ENCODE measurements at places on chromosomes 12 and 14.

GRCh38 chr14:32224737-32225377 is 21.8 kb upstream of the RNU6-8 start:
- DNase-seq = peak; percentile 44

- DNase-seq = no peak
These were observed 2.5 kb downstream of the LACRT start for GRCh38 chr12:54631988-54632728.

- DNase-seq = no peak
These were observed at the start of gene CCDC85C for GRCh38 chr14:99603471-99604277. Gene CCDC85C, minus strand, starts transcription at chr14:99604207. Its CDS starts 248 bp downstream, at chr14:99603959.

DNA sequence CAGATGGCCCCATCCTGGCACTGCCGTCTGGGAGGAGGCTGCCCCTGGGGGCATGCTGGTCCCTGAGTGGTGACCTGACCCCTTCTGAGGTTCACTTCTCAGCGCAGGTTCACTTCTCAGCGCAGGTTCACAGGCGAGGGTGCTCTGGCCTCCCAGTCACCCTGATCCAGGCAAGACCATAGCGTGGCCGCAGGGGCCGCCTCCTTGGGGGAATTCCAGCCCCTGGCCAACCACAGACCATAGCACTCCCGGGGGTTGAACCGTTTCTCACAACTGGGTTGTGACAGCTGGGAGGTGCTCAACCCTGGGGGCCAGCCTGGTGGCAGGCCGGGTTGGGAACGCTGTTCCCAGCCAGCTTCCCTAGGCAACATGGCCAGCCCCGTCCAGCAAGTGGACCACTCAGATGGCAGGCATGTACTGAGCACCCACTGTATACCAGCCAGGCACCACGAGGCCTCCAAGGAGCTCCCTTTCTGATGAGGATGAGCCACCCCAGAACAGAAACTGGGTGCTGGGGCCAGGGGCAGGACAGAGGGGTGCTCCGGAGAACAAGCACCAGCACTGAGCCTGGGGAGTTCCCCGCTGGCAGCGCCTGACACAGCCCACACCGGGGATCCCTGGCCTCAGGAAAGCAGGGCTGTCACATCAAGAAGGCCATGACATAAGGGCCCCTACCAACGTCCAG is 28.3 kb upstream of the ZFP36L1 start:
- no peak for DNase-seq

- no peak for DNase-seq
These were observed 119.1 kb downstream of the PHETA1 start for GRCh38 chr12:111249757-111250156.

DNA sequence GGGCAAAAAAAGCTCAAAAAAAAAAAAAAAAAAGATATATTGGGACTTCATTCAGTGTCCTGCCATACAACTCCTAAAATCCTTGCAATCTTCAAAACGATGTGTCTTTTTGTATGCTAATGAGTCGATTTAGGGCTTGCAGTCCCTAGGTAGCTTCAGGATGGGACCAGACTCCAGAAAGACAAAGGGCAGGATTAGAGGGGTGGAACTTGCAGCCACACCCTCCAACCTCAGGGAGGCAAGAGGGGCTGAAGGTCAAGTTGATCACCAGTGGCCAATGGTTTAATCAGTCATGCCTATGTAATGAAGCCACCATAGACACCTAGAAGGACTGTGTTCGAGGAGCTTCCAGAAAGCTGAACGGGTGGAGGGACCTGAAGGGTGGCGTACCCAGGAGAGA is 29.3 kb downstream of the TEAD4 start:
- no peak for DNase-seq

- no peak for DNase-seq
These were observed 111.9 kb downstream of the LGR5 start for GRCh38 chr12:71551529-71551928.

GRCh38 chr12:123065676-123066383 is 85.1 kb downstream of the PITPNM2 start:
- DNase-seq = no peak

- DNase-seq = no peak
These were observed 963 bp downstream of the TCTN2 start for GRCh38 chr12:123671876-123672275.

- no peak for DNase-seq
These were observed 13.8 kb downstream of the GXYLT1 start for GRCh38 chr12:42130672-42131402.

DNA sequence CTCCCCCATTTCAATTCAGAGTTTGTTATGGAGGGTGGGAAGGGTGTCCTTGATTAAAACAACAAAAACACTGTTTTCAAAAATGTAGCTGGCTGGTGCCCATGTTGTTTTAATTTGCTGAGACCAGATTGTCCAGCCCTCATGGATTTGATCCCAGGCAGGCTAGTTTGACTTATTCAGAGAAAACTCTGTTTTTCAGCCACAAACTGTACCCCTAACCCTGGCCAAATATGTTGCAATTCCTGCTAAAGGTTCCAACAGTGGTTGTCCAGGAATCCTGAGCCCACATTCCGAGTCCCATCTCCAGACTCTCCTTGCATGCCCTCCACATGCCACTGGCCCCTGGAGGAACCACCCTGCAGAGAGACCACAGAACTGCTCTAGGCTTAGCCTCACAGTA is 36.0 kb downstream of the MAP1LC3B2 start:
- no peak for DNase-seq

DNA sequence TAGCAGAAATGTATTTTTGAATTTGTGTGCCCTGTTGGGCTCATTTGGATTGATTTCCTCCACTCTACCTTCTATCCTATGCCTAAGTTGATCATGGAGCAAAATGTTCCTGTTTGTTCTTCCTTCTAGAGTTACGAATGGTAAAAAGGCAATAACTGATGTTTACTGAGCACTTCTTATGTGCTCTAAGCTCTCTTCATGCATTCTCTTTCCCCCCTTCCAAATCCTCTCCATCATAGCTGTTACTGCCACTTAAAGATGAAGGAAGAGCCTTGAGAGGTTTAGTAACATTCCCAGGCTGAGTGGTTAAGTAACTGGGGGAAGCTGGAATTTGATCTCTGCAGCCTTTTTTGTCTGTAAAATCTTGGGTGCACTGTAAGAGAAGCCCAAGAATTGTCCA is 60.1 kb downstream of the CHST11 start:
- DNase-seq = no peak

GRCh38 chr12:85949253-85949652 is 75.2 kb downstream of the NTS start:
- DNase-seq = no peak

GRCh38 chr14:51652168-51653078 is 713 bp downstream of the FRMD6 start:
- DNase-seq = no peak

- no peak for DNase-seq
These were observed 192.9 kb downstream of the SEC23A start for GRCh38 chr14:38910092-38910491.

DNA sequence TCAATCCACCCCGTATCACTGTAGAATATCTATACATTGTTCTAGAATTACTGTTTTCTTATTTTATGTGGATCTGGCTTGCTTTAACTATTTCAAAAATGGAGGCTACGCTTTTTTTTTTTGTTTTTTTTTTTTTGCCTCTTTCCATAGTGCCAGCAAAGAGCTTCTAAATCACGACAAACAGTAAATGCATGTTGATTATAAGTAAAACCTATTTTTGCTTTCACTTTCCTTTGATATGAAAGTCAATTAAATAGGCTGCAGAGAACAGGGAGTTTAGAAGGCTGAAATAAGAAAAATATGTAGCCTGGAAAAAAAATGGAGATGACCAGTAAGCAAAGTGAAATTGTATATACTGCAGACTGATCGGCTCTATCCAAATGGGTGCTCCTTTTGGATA is 112.3 kb upstream of the AMIGO2 start:
- no peak for DNase-seq

DNA sequence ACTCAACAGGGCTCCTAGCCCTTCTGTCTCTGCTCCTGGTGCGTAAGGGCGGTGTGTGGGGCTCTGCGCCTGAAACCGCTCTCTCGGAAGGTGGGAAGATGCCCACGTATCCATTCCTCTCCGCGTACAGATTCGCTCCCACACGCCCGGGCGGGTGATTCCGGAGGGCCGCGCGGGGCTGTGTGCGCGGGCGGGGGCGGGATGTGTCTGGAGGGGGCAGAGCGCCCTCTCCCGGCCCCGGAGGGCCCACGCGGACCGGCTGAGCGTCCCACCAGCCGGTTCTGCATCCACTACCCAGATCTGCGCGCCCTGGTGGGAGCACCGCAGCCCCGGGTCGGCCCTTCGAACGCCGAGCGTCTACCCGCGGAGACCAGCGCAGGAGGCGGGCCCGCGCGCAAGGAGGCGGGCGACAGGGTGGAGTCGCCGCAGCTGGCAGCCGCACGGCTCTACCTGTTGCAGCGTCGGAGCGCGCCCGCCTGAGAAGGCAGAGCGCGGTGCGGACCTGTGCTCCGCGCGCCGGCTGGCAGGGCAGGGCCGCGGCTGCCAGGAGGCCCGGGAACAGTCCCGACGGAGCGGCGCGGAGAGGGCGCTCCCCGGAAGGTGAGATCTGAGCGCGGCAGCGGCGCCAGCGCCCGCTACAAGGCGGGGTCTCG is 1.4 kb upstream of the KCNK13 start:
- DNase-seq = peak; percentile 66

DNA sequence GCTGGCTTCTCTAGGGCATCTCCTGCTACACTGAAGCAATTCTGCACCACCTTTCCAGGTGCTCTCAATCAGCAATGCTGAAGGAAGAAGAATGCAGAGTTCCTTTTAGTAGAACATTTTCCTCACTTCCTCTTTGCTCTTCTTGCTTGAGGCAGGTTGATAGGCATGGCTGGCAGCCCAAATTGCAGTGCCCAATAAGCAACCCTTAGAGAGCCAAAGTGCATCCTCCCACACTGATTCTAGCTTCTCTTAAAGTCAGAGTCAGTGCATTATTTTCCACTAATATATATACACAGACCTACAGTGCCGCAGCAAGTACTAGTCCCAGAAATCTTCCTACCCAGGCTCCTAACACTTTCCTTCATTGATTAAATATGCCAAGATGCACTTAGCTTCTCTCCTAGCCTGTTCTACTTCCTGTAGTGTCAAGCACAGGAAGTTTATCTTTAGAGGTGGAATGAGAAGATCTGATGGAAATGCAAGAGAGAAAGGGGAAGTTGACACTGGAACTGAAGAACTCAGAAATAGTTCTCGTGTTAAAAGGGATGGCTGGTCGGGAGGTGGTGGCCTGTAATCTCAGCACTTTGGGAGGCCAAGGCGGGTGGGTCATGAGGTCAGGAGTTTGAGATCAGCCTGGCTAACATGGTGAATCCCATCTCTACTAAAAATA is 132.7 kb downstream of the SSPN start:
- DNase-seq = no peak

GRCh38 chr12:100566887-100567637 is 6.4 kb upstream of the GAS2L3 start:
- DNase-seq = no peak

- DNase-seq = no peak
These were observed 27.7 kb upstream of the RNU6-8 start for GRCh38 chr14:32230695-32231280.

DNA sequence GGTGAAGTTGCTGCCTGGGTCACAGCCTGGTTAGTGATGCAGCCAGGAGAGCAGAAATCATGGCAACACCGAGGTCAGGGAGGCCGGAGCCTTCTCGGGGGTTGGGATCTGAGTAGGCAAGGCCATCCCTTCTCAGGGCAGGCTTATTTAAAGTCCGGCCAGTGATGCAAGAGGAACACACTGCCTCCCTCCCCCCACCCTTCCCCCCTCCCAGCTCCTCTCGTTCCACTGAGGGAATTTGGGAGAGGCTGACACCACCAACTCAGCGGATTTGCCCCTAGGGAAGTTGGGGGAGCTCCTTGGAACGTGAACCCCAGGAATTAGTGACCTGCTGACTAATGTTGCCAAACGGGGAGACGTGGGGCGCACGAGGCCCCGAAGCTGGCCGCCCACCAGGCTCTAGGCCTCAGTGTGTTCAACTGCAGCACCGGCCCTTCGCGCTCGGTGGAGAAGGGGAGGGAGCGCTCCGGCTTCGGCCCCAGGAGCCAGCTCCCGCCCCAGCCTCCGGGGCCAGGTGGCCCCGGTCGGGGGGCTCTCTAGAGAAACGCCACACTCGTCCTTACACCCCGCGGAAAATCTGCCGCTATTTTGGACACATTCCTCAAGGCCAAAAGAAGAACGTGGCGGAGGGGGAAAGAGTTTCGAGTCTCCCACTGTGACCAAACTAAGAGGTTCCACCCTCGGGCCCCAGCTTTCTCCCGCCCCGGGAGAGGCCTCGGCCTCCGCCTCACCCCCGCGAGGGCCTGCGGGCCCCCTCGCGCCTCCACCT is 1.6 kb downstream of the CTDSP2 start:
- no peak for DNase-seq

DNA sequence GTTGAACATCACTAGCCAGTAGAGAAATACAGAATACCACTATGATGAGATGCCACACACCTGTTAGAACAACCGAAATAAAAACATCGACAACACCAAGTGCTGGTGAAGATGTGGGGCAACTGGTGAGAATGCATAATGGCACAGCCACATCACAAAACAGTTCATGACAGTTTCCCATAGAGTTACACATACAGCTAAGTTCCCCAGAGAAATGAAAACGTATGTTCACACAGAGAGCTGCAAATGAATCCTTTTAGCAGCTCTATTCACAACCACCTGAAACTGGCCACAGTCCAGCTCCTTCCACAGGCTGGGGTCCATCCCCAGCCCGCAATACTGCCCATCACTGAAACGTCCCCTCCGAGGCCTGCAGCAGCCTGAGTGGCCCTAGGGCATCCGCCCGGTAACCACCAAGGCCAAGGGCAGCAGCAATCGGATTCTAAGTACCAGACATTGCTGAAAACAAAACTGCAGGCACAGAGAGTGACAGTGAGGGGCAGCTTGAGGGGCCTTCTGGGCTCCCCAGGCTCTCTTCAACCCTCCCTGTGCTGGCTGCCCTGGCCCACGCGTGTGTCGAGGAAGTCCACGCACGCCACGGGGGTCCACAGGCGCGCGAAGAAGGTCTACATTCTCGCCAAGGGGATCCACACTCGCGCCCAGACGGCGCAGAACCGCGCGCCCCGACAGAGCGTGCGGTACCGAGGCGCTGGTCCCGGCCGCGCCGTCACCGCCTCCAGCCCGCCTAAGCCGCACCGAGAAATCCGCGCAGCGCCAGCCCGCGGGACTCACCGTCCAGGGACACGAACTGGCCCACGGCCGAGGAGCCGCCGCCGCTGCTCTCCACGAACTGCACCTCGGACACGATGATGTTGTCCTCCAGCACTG is 903 bp downstream of the BRF1 start:
- DNase-seq = no peak

GRCh38 chr12:39772821-39773259 is 153.2 kb upstream of the ABCD2 start:
- no peak for DNase-seq

- no peak for DNase-seq
These were observed 44.3 kb downstream of the RNF34 start for GRCh38 chr12:121443911-121444841.

GRCh38 chr12:120321382-120322202 is 6.0 kb downstream of the PLA2G1B start:
- DNase-seq = no peak

- DNase-seq = no peak
These were observed 187.0 kb upstream of the ATP2B1 start for GRCh38 chr12:89895591-89895990.

GRCh38 chr14:104926619-104927431 is 2.1 kb downstream of the PLD4 start:
- no peak for DNase-seq
